Renal cortex interstitium (tissue), 15 donors: ENCODE measurements at places on chromosomes 4 and X.

- DNase-seq, result no peak
Measured at GRCh38 chr4:165612936-165613335, 234.1 kb downstream of the CPE start.

GRCh38 chrX:103063918-103064434 is at the start of gene BEX1:
BEX1 (minus strand) TSS chrX:103064171; CDS start chrX:103063274, 897 bp downstream.
- peak; percentile 5 for DNase-seq

- DNase-seq, result no peak
Measured at GRCh38 chr4:16750882-16751642, 147.4 kb downstream of the LDB2 start.

- no peak for DNase-seq
Measured at GRCh38 chr4:38856524-38857337, at the start of gene TLR6. TLR6 (minus strand) TSS chr4:38856817; CDS start chr4:38829473, 27,344 bp downstream.

GRCh38 chrX:13917507-13917906 is 100.6 kb upstream of the GPM6B start:
- no peak for DNase-seq

DNA sequence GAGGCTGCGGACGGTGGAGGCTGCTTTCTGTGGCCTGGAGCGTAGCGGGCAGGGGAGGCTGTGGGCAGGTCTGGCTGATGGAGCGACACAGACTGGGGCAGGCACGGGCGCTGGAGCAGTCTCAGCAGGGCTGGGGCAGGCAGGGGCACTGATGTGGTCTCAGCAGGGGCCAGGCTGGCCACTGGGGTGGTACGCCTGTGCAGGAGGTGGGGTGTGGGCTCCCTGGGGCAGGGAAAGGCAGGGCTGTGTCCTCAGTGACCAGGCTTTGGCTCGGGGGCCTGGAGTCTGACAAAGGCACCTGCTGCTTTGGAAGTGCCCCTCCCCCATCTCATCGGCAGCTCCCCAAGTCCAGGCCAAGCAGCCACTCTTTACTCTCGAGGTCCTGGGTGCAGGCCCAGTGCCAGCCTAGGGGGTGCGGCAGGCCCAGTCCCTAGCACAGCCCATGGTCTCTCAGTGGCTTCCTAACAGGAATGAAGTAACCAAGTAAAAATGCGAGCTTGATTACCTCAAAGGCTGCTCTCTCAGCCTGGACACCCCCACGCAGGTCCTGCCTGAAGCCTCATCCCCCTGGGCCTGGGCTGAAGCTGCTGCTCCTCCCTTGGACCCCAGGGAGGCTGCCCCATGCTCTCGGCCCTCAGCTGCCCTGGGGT is 55.5 kb downstream of the ADRA2C start:
- DNase-seq, result no peak

DNA sequence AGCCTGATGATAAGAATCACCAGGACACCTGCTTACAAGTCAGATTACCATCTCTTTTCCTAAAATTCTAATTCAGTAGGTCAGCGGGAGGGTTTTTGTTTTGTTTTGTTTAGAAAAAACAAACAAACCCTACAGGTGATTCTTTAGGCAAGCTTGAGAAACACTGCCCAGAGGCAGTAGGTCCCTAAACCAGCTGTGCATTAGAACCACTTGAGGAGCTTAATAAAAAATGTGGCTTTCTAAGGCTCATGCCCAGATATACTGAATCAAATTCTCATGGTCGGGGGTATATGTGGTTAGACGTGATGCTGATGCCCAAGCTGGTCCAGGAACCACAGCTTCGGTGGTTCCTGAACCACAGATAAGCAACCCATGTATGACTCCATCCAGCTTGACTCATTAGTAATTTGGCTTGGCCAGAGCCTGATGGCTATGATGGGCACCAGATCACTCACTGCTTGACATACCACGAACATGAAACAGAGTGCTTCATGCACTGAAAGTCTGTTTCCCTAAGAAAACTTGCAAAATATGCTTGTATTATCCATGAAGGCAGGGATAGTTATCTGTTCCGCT is 338.1 kb upstream of the F9 start:
- no peak for DNase-seq
